Stimulated activated CD4-positive, alpha-beta T cell treated with anti-CD3 and anti-CD28 coated beads, Interleukin-15, amount 100 ng/mL, for 1 hour (primary cell): ENCODE measurements at places on chromosomes 16 and 17.

DNA sequence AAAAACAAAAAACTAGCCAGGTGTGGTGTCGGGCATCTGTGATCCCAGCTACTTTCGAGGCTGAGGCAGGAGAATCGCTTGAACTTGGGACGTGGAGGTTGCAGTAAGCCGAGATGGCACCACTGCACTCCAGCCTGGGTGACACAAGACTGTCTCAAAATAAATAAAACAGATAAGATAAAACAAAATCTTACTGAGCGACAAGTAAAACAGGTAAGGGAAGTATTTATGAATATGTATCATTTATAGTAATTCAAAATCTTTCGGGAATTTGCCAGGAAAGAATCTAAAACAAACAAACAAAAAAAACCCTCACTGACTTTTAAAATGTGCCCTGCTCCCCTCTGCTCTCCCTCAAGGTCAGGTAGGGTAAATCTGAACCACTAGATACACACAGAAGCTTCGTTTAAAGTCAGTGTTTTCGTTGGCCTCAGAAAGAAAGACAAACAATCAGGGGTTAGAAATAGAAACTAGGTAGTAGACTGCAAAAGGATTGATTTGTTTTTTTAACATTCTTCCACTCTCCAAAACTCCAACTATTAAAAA is 2.1 kb downstream of the PRPSAP1 start:
- no peak for DNase-seq

DNA sequence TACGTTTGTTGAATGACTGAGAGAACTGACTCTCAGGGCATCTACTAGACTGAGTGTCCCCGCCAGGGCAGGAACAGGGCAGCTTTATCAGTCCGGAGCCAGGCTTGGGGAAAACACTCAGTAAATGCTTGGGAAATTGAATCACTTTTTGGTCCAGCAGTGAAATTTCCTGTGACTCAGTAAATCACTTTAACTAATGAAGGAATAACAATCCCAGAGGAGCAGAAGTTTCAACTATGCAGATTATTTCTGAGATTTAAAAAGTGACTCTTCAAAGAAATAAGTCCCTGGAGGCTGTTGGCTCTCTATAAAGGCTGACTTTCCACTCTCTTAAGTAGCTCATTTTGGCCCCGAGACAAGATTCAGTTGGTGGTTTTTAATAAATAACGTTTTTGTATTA is 101.8 kb downstream of the FOXL1 start:
- DNase-seq: no peak

DNA sequence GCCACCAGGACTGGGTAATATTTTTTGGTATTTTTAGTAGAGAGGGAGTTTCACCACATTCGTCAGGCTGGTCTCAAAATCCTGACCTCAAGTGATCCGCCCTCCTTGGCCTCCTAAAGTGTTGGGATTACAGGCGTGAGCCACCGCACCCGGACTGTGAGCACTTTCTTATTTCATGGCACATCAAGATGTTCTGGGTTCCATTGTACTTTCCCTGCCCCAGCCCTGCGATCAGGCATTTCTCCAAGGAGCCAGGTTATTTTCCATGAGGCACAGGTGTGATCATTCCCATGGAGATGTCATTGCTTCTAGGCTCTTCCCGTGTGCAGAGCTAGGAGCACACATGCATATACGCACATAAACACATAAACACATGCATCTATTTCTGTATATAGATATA is 2.6 kb upstream of the ANKRD40CL start:
- no peak for DNase-seq

DNA sequence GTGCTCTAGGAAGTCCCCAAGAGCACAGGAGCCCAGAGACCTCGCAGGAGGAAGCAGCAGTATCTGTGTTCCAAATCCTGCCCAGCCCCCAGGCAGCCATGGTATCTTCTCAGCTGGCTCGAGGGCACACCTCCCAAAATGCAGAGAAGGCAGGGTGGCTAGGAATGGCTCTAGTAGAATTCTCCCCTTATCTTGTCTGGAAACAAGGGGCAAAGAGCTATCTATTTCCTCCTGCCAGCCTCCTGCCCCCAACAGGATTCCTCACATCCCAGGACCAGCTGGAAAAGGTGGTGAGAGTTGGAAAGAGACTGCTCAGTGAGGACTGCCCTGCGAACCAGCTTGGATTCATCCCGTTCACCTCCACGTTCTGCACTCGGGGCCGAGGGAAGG is 8.6 kb upstream of the TSPOAP1 start:
- DNase-seq: peak; percentile 36

GRCh38 chr16:49513040-49513439 is 139.4 kb downstream of the C16orf78 start:
- no peak for DNase-seq

- no peak for DNase-seq
These were observed 122.2 kb downstream of the SLC39A11 start for GRCh38 chr17:72970246-72970645.
